ENCODE measurements at places on chromosomes 1 and 21. TPM values are rescaled to one million over a fixed set of nuclear protein-coding genes. Genes with fewer than 3 reads are reported as not detected.

Gene LCE2C
- total RNA-seq = not detected

Gene SEMA4A
- total RNA-seq = 0.38 TPM

Gene UBASH3A
- total RNA-seq = 0.12 TPM

Gene ACP6
- total RNA-seq = 21.0 TPM

Gene LCE6A
- total RNA-seq = not detected

Gene OR2L3
- total RNA-seq = not detected

Gene TSSK3
- not detected for total RNA-seq

Gene AGBL4
- total RNA-seq = not detected

Gene EDARADD
- total RNA-seq = 3.4 TPM

Gene B3GALT2
- total RNA-seq = not detected

Gene LMOD1
- not detected for total RNA-seq

Gene HSD3B1
- not detected for total RNA-seq

Gene TTC39A
- 1.5 TPM for total RNA-seq

Gene TMEM81
- total RNA-seq = 2.9 TPM

Gene APCS
- not detected for total RNA-seq

Gene DNASE2B
- total RNA-seq = not detected

Gene RNF207
- total RNA-seq = 7.9 TPM

Gene C1QA
- total RNA-seq = not detected

Gene AZIN2
- 0.66 TPM for total RNA-seq

Gene TLCD4
- 12.1 TPM for total RNA-seq

Gene SLFNL1
- total RNA-seq = not detected

Gene TMEM52
- 0.30 TPM for total RNA-seq

Gene FCGR2B
- total RNA-seq = not detected

Gene DTL
- 17.4 TPM for total RNA-seq

Gene IRF6
- total RNA-seq = 0.19 TPM

Gene S100A14
- total RNA-seq = 0.24 TPM

Gene PCNX2
- total RNA-seq = 9.4 TPM

Gene PDC
- not detected for total RNA-seq

Gene PPFIA4
- 0.32 TPM for total RNA-seq

Gene TSPEAR
- not detected for total RNA-seq

Gene ETV3L
- total RNA-seq = not detected

Gene CYYR1
- not detected for total RNA-seq

Gene ZNF648
- not detected for total RNA-seq

Gene SPRR2D
- not detected for total RNA-seq

Gene WNT3A
- total RNA-seq = not detected

Gene CD84
- total RNA-seq = not detected

Gene LCE3E
- total RNA-seq = not detected

Gene CRP
- not detected for total RNA-seq

Gene FCRL6
- not detected for total RNA-seq

Gene RCSD1
- total RNA-seq = 0.07 TPM

Gene PLEKHA6
- 23.4 TPM for total RNA-seq

Gene KRTAP11-1
- total RNA-seq = not detected

Gene ASCL5
- 0.13 TPM for total RNA-seq

Gene NCAM2
- not detected for total RNA-seq

Measured in A549 treated with Mapracorat at 1 μM for 4 hours (cell line).